ENCODE measurements at places on chromosomes 1 and 21.

DNA sequence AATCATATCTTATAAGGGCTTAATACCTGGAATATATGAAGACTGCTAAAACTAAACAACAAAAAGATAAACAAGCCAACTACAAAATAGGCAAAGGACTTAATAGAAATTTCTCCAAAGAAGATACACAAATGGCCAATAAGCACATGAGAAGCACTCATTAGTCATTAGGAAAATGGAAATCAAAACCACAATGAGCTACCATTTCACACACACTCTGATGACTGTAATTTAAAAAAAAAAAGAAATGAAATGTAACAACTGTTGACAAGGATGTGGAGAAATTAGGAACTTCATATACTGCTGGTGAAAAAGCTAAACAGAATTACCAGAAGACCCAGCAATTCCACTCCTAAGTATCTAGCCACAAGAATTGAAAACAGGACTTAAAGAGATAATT is 374.2 kb upstream of the ZP4 start:
- no peak for DNase-seq

DNA sequence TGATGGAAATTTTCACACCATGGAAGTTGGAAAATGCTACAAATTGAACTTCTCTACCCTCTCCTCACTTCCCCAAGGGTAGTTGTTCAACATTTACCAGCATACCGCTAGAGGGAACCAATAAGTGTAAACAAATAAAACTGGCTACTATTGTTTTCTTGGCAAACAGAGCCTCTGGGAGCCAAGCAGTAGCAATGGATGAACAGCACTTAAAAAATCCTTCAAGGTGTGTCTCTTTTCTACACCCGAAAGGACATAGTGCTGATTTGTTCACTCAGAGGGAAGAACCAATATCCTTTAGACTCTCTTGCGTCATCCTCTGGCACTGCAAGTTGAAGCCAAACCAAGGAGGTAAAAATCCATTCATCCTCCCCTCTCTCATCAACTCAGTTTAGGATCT is 161.5 kb downstream of the TBX15 start:
- DNase-seq: no peak

GRCh38 chr21:14675774-14676530 is 129.8 kb upstream of the SAMSN1 start:
- no peak for DNase-seq

DNA sequence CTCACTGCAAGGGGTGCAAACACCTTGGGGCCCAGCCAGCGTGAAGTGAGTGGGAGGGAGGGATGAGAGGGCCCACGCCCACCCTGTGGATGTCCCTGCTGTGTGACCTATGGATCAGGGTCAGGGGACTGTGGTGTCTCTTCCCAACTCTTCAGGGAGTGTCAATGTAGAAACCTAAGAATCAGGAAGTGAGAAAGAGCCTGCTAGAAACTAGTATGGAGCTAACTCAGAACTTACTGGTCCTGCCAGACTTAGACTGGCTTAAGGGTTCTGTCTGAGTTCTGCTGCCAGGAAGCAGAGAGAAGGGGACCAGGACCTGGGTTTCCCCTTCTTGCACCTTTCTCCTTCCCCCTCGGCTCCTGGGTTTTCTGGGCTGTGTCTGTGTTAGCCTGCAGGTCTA is 1.8 kb upstream of the IL10 start:
- no peak for DNase-seq

DNA sequence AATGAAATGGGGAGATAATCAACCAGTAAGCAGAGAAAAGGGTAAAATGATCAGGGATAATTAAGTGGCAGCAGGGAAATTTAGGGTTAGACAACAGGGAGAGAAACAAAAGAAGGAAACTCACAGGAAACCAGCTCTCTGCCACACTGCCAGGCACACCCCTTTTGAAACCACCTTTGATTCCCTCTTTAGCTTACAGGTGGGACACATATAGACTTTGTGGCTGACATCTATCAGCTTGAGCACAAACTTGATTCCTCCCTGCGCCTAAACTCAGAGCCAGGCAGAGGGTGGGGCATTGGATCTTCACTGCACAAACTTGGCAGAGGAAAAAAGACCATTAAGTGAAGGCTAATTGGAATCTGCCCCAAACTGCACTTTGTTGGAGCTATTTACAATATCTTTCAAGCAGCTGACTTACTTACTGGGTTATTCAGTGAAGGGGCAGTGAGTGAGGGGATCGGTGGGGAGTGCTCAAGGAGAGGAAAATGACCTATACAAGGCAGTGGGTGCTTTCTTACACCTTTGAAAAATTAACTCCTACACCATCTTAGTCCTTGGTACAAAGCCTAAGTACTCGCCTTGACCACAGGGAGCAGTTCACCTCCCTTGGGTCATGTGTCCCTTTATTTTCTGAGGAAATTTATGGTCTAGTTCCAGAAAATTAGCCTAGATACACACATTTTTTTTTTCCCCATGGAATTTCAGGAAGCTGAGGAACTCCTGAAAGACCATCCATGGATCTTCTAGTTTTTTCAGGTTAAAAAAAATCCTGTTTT is 60.2 kb downstream of the PBX1 start:
- DNase-seq: no peak

All from stimulated activated CD8-positive, alpha-beta memory T cell treated with anti-CD3 and anti-CD28 coated beads, Interleukin-7, amount 100 ng/mL, for 1 hour (primary cell).